ENCODE measurements at places on chromosomes 16 and 17.

- H3K27me3 ChIP-seq: no peaks in the 10 kb centered on the region
- no peak overlapping the region for H3K27ac ChIP-seq
- no peak for DNase-seq
- no peaks in the 10 kb centered on the region for H3K36me3 ChIP-seq
Observed at GRCh38 chr17:71201639-71202038, 919.2 kb upstream of the SOX9 start.

DNA sequence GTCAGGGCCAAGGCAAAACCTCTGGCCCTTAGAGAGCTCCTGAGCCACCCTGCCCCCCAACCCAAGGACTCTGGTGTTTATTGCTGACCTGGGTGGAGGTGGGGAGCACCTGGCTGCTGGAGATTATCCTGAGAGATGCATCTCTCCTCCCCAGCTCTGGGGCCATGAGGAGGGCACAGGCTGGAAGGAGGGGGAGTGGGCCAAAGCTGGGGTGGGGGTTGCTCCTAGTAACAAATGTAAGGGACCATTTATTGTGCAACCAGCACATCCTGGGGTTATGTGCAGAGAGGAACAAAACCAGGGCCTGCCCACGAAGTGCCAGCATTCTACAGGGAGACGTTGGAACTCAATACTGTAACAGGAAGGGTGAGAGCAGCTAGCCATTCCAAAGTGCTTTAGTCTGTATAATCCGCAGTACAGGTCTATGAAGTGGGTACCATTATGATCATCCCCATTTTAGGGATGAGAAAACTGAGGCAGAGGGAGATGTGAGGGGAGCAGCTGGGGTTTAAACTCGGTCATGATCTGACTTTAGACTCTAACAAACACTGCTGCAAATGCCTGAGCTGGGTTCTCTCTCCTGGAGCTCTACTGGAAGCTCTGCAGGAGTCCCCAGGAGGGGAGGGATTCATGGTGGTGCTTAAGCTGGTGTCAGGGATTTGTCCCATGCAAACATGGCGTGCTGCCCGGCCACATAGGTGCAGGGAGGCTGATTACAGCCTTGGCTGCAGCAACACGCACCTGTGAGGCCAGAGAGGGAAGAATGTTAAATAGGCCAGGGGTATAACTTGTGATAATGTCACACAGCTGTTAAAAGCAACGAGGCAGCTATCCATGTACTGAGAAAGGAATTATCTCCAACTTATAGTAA, 1.4 kb upstream of the RHBDF2 start:
- H3K27ac ChIP-seq: no peak overlapping the region
- H3K4me1 ChIP-seq: peaks cover 9% of the 10 kb centered on the region
- no peak overlapping the region for H3K4me3 ChIP-seq
- H3K27me3 ChIP-seq: no peaks in the 10 kb centered on the region
- DNase-seq: no peak

DNA sequence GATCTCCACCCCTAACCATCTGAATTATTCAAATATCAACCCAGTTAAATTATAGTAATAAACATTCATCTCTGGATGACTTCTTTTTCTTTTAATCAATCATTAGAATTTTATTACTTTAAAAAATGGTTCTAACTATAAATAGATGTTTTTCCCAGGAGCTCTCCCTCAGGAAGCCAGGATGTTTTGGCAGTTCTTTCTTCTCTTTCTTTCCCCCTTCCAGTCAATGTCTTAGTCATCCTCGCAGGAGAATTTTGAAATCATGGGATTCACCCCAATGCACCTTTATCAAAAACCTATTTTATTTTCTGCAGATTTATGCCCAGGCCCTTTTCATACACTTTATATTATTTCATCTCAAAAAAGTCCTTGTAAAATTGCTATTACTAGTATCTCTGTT, 711.6 kb downstream of the CDH11 start:
- no peak for DNase-seq
- H3K36me3 ChIP-seq: no peaks in the 10 kb centered on the region
- H3K27ac ChIP-seq: no peak overlapping the region
- no peak overlapping the region for H3K4me3 ChIP-seq
- no peaks in the 10 kb centered on the region for H3K27me3 ChIP-seq

DNA sequence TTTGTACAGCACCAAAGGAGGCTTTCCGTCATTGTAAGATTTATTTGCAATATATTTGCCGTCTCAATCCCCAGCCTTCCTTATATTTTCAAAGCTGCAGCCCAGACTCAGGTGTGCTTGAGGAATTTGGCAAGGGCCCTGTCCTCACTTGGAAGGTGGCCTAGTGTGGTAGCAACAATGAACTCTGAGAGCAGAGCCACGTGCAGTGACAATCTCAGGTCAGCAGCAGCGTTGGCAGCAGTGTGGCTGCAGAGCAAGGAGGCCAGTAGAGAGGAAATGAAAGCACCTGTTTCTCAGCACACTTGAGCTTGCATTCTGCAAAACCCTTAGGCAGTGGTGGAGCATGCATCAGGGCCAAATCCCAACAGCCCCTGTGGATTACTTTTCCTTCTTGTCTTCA, 613.5 kb downstream of the RBFOX1 start:
- H3K4me1 ChIP-seq: no peaks in the 10 kb centered on the region
- no peaks in the 10 kb centered on the region for H3K27me3 ChIP-seq
- H3K27ac ChIP-seq: no peak overlapping the region
- no peak for DNase-seq

GRCh38 chr16:48960830-48961229, 320.8 kb downstream of the CBLN1 start:
- H3K27me3 ChIP-seq: no peaks in the 10 kb centered on the region
- peaks cover 2% of the 10 kb centered on the region for H3K4me1 ChIP-seq
- no peak overlapping the region for H3K4me3 ChIP-seq

DNA sequence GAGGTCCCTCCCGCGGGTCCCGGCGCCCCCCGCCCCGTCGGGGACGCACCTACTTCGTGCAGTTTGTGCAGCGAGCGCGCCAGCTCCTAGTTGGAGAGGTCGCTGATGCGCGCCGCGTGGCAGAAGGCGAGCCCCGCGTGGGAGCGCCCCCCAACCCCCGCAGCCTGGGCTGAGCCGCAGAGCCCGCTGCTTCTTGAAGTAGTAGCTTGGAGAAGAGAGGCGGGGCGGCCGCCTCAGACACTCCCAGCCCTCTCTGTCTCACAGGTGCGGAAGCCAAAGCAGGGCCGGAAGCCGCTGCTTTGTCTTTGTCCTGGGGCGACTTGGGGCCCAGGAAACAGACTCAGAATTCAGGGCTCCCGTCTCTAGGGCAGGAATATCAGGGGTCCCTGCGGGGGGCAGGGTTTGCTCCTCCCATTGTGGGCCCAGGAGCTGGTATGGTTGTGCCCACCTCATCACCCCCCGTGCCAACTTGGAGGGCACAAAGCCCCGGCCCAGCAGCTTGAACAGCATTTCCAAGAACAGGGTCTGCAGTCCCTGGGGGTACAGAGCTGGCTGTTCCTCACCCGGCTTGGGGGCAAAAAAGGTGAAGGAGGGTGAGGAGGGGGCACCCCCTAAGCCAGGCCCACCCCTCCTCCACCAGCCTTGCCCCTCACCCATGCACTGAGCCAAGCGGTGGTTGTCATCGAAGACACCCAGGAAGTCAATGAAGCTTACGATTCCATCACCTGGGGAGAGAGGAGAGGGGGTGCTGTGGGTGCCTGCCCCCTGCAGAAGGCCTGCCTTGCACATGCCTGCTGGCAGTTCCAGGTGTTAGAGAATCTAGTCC, 13.5 kb downstream of the SPATA32 start:
- H3K27ac ChIP-seq: no peak overlapping the region
- peaks cover 2% of the 10 kb centered on the region for H3K27me3 ChIP-seq
- peaks cover 8% of the 10 kb centered on the region for H3K4me1 ChIP-seq

GRCh38 chr17:68581863-68582645, 19.1 kb downstream of the FAM20A start:
- H3K36me3 ChIP-seq: no peaks in the 10 kb centered on the region
- no peaks in the 10 kb centered on the region for H3K27me3 ChIP-seq
- peak; percentile 66 for DNase-seq
- H3K27ac ChIP-seq: peak overlapping the region; percentile 52
- H3K4me1 ChIP-seq: peaks cover 33% of the 10 kb centered on the region

Data from lung (tissue), 17 donors.